Activated CD8-positive, alpha-beta memory T cell treated with anti-CD3 and anti-CD28 coated beads for 4 hours (primary cell): ENCODE measurements at places on chromosomes 4 and X.

DNA sequence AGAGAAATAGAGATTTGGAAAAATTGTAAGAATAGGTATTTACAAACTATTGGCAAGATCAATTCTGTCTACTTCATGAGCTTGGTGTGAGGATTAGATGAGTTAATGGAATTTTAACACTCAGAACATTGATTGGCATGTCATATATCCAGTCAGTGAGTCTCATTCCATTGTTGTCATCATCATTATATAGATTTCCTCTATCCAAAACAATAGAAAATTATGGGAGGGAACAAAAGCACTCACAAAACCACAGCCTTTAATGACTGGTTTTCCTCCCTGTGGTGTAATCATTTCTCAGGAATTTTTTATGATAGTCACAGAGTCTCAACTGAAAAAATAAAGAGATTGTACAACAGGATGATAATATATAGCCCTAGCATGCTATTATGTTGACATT is 21.1 kb downstream of the KLHL5 start:
- no peak for DNase-seq

DNA sequence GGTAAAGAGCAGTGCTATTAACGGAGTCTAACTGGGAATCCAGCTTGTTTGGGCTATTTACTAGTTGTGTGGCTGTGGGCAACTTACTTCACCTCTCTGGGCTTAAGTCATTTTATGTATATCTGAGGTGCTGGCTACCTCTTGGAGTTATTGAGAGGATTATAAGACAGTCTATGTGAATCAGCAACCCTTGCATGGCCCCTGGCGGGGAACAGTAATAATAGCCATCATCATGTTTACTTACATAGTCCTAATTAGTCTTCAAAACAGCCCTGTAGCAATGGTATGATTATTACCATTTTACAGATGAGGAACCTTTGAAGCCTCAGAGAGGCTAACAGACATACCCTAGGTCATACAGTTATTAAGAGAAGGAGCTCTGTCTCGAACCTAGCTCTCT is 1.5 kb downstream of the HPRT1 start:
- no peak for DNase-seq

- DNase-seq: no peak
These were observed 30.3 kb downstream of the OTC start for GRCh38 chrX:38382663-38383062.

- DNase-seq: no peak
These were observed 224.2 kb downstream of the KDR start for GRCh38 chr4:54901202-54901601.

GRCh38 chr4:147182041-147182440 is 236.4 kb upstream of the TTC29 start:
- no peak for DNase-seq

- no peak for DNase-seq
These were observed 47.7 kb upstream of the FAM9A start for GRCh38 chrX:8848911-8849310.

- DNase-seq: no peak
These were observed 12.4 kb downstream of the DYNLT3 start for GRCh38 chrX:37834937-37835336.

DNA sequence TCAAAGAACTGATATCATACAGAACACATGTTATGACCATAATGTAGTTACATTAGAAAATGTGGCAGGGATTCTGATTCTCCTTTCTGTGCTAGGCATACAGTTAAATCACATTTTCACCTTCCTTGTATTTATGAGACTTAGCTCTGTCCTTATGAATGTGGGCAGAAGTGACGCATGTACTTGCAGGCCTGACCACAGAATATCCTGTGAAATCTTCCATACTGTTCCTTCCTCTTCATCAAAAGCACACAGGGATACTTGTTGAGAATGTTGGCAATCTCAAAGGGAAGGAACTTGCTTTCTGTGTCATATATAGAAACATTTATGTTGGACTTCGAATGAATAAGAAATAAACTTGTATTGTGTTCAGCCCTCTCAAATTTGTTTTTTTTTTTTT is 17.2 kb upstream of the MYOZ2 start:
- no peak for DNase-seq

GRCh38 chrX:9597361-9598035 is 132.6 kb downstream of the TBL1X start:
- DNase-seq: no peak

DNA sequence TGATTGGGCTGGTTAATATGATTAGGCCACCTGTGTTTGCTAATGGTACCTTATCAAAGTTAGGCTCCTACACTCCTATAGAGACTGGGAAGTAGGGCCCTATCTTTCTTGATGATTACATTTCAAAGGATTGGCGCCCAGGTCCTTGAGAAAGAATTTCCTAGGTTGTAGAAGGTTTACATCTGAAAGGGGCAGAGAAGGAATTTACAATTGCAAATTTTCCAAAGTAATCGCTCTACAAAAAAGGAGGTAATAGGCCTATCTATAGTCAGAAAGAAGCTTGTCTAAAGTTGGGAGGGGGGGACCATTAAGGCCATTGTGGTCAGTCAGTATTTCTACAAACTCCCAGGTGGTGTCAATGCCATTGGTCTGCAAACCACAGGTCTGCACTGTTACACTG is 638.4 kb downstream of the IL1RAPL1 start:
- DNase-seq: no peak

- no peak for DNase-seq
These were observed 17.5 kb downstream of the GATB start for GRCh38 chr4:151743128-151743854.

- DNase-seq: no peak
These were observed 30.6 kb downstream of the TRIM2 start for GRCh38 chr4:153234885-153235284.

- DNase-seq: no peak
These were observed 145.4 kb upstream of the RXFP1 start for GRCh38 chr4:158376106-158376840.

DNA sequence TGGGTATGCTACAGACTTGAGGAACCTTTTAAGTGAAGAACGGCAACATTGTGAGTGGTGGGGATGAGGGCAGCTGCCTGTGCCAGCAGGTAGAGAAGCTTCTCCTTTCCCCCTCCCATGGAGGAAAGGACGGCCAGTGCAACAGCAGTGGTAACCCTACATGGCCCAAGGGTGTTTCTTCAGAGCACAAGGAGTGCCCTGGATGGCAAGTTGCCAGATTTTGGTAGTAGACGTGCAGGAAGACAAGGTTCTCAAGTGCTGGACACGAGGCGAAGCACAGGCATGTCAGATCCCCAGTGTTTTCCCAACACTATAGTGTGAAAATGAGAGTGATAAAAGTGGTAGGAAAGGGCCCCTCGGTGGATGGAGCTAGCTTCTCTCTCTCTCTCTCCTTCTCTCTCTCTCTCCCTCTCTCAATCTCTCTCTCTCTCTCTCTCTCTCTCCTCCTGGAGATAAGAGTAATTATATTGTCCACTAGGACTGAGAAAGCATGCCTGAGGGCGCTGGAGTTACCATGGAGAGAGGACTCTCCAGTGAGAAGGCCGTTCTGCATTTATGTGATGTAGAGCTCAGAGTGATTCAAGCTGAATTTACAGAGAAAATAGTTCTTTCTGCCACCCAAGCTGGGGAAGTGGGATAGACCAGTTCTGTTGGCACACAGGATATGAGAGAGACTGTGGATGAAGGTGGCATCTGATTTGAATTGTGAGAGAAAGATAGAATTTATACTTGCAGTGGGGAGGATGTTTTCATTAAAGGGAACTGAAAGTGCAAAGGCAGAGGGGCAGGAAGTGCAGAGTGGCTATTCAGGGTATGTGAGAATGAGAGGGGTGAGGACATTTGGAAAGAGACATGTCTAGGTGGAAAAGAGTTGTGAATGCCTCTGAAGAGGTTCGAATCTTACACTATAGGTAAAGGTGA is 25.7 kb upstream of the TRPC3 start:
- DNase-seq: no peak

DNA sequence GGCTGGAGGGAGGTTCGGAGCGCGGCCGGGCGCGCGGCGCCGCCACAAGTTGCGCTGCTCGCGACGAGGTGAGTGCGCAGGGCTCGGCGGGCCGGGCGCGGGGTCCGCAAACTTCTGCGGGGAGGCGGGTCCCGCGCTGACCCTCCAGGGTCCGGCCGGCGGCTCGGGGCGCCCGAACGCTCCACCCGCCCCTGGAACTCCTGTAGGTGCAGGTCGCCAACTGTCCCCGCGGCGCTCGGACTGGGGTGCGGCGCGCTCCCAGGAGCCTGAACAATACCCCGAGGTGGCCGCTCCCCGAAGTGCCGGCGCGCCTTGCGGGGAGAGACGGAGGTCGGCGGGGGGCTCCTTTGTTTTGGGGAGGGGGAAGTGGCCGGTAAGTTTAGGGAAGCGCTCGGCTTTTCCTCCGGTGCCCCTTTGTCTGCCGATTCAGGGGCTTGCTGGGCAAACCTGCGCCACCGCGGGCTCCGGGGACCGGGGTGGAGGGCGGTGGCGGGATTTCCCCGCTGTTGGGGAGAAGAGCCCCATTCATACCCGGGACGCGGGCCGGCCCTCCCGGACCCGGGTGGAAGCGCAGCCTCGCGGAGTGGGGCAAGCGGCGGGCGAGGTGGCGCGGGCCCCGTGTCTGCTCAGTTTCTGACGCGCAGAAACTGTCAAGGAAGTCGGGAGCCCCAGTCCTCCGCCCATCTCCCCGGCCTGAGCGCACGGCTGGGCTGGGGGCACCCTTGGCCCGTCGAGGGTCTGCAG is 694 bp downstream of the TBL1X start:
- DNase-seq: no peak

DNA sequence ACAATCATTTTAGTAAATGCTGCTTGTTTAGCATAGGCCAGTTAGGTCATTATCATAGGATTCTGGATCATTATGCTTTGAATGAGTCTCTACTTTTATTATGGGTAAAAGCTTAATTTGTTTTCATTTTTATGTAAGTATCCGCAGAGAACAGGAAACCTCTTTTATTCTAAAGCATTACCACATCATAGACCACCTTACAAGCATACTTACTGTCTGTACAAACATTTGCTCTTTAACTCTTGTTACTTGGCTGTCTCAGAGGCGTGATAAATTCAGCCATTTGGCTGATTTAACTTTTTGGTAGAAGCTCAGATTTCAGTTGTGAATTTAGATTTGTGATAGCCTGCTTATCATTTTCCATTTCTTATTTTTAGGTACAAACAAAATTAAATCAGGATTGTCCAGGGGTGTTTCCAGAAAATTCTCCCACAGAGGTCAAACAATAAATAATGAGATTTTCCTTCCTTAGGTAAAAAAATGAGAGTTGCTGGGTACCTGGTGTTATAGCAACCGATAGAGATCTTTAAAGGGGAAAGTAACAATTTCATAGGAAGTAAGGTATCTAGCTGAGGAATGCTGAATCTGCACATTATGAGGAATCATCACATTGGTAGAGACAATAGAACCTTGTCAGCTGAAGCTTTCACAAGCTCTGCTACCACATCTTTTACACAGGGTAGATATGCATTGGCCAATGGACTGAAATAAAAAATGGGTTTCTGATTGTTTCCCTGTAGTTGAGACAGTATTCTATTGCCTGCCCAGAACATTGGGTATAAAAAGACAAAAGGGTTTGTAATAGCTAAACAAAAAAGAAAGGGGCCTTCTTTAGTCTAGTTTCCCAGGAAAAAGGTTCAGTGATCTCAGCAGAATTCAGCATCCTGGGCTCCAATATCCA is 62.5 kb downstream of the NDNF start:
- DNase-seq: no peak

DNA sequence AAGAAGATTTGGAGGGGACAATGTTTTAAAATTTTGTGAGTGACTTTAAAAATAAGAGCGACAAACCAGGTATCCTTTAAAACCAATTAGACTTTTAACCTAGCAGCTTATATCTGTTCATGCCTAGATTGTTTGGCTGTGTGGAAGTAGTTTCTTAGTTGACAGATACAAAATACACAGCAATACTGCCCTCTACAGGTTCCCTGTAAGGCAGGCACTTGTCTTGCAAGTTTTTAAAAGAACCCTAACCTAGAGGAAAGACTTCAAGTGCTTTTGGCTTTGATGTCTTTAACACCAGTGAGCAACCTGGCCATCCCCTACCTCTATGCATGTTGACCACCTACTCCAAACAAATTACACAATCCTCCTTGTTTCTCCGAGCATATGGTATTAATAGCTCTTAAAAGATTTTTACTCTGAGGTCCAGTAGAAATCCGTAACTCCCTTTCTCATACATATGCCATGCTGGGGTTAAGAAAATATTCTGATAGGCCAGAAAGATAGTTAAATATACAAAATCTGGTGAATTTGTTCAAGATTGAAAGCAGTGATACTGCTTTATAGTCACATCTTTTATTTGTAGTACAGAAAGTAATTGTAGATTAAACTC is 273.0 kb downstream of the ARHGAP24 start:
- DNase-seq: no peak

- DNase-seq: no peak
These were observed 134.6 kb downstream of the KDM6A start for GRCh38 chrX:45007598-45007997.

GRCh38 chr4:54754394-54754793 is 96.6 kb downstream of the KIT start:
- no peak for DNase-seq

DNA sequence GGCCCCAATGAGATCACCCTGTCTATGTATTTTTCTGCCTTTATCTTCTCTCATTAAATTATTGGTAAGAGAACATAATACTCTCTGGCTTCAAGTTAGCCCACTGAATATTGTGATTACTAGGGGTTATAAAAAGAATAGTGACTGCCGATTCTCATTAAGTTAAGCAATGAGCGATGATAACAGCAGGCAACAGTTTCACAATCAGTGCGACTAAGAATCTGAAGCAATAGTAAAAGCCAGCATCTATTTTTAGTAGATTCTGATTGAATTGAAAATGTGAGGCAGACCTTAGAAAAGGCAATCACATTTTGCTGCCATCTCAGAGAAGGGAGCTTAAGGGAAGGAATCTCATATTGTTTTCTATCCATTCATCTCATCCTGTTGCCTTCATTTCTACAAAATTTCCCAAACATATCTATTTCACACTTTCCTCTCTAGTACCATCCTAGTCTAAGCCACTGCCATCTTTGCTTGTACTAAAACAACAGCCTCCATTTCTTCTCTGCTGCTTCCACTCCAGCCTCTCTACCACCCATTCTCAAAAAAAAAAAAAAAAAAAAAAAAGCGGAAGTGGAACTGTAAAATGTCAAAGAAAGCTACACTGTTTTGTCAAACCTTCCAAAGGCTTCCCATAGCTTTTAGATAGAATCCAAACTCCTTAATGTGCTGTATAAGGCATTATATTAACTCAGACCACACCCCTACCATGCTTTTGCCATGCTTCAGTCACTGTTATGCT is 17.4 kb downstream of the GABRA4 start:
- DNase-seq: no peak

- no peak for DNase-seq
These were observed 115.9 kb downstream of the GLRA3 start for GRCh38 chr4:174713181-174713580.

GRCh38 chrX:18672008-18672407 is at the start of gene RS1:
RS1 (minus strand) TSS chrX:18672108; CDS start chrX:18672068, 40 bp downstream.
- no peak for DNase-seq

DNA sequence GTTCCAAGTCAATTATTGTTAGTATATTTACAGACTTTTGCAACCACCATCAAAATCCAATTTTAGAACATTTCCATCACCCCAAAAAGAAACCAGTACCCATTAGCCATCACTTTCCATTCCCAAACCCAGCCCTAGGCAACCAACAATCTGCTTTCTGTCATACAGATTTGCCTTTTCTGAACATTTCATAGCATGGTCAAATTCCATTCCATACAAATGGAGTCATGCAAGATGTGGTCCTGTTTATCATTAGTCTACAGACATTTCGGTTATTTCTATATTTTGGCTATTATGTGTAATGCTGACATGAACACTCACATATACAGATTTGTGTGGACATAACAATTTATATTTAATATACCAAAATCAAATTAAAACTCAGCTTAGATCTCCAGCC is 508.7 kb downstream of the ZNF674 start:
- DNase-seq: no peak
